ENCODE measurements at places on chromosomes 12 and 14. TPM values are rescaled to one million over a fixed set of nuclear protein-coding genes. Genes with fewer than 3 reads are reported as not detected.

The SLC38A6 gene
- total RNA-seq, result 5.9 TPM

The RTL1 gene
- total RNA-seq, result not detected

The NAV3 gene
- 6.9 TPM for total RNA-seq

The GALNT4 gene
- 4.3 TPM for total RNA-seq

The ALDH2 gene
- total RNA-seq, result 268 TPM

The PLEKHG7 gene
- not detected for total RNA-seq

The RERG gene
- 7.3 TPM for total RNA-seq

The DPY19L2 gene
- 35.3 TPM for total RNA-seq

- no peak for DNase-seq
Measured at GRCh38 chr12:62839869-62840660, 94.9 kb downstream of the PPM1H start.

DNA sequence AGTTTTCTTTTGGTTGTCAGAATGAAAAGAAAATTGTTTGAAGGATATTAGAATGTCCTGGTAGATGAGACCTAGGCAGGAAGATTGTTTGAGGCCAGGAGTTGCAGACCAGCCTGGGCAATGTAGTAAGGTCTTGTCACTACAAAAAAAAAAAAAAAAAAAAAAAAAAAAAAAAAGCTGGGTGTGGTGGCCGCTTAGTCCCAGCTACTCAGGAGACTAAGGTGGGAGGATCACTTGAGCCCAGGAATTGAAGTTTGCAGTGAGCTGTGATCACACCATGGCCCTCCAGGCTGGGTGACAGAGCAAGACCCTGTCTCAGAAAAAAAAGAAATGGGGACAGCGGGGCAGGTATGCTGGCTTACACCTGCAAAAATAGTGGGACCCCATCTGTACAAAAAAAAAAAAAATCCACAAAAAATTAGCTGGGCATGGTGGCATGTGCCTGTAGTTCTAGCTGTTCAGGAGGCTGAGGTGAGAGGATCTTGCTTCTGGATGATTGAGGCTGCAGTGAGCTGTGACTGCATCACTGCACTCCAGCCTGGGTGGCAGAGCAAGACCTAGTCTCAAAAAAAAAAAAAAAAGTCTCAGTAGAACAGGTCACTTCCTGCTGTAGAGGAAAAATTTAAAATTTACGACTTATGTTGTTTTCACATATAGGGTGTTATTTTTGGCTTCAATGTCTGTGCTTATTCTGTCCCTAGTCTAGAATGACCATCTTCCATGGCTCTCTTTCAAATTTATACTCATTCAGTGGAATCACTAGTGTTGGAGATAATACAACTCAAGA lies 70.7 kb downstream of the PPHLN1 start:
- DNase-seq, result no peak

GRCh38 chr12:91349476-91349875 lies 166.9 kb upstream of the DCN start:
- DNase-seq, result no peak

DNA sequence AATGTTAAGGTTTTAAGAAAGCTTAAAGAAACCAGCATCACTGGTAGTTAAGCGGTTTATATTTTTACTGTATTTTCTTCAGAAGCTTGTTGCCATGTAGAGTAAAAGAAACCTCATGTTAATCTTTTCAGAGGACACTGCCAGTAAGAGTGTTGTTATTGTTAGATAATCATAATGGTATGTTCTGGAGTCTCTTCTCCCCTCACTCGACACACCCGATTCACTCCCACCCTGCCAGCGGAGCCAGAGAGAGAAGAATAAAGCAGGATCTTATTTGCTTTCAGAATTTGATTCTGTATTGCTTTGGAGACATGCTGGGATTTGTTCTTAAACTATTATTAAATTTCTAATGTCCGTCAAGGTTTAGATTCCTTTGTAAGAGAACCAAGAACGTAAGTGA lies 113.7 kb downstream of the SAMD4A start:
- DNase-seq, result no peak

GRCh38 chr12:40325349-40325960 lies 100.7 kb downstream of the LRRK2 start:
- DNase-seq, result no peak

- no peak for DNase-seq
Measured at GRCh38 chr12:66629138-66629870, 49.6 kb downstream of the GRIP1 start.

DNA sequence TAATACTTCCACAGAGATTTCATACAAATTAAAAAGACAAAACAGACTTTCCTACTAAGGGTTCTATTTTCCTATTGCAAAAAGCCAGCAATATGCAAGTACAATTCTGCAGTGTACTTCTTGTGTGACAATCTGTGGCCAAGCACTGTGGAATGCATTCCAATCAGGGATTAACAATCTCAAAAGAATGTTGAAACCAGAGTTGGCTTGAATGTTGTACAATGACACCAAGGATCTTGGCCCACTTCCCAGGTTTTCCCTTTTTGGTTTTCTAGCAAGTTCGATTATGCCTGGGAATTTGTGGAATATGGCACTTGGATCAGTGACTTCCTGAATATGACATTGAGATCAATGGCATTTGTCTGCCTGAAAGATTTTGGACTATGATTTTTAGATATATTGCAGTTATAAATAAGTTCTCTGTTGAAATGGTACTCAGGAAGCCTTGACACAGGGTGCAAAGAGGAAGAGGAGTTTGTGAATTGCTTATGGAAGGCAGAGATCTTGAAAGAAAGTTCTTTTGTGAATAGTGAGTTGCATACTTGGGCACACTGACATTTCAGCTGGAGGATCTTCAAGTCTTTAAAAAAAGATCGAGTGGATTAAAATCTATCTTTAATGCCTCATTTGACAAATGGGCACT lies 81.4 kb upstream of the FERMT2 start:
- DNase-seq, result peak; percentile 33

- no peak for DNase-seq
Measured at GRCh38 chr14:103634156-103634555, 5.1 kb downstream of the KLC1 start.

- DNase-seq, result no peak
Measured at GRCh38 chr12:15982071-15982470, 70.9 kb downstream of the DERA start.

DNA sequence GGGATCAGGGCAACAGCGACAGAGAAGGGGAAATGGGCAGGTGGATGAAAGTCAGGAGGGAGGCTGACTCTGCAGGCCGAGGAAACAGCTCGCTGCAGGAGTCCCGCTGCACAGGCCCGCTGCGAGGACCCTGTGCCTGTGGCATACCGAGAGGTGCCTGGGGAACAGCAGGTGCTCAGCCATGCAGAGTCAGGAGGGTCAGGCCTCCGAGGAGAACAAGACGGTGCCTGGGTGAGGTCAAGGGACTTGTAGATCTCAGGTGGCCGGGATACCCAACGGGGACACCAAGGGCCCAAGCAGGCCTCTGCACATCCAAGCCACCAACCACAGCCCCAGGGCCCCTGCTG lies 67.5 kb downstream of the NCOR2 start:
- no peak for DNase-seq

- no peak for DNase-seq
Measured at GRCh38 chr14:74984236-74985027, 18.3 kb upstream of the EIF2B2 start.

DNA sequence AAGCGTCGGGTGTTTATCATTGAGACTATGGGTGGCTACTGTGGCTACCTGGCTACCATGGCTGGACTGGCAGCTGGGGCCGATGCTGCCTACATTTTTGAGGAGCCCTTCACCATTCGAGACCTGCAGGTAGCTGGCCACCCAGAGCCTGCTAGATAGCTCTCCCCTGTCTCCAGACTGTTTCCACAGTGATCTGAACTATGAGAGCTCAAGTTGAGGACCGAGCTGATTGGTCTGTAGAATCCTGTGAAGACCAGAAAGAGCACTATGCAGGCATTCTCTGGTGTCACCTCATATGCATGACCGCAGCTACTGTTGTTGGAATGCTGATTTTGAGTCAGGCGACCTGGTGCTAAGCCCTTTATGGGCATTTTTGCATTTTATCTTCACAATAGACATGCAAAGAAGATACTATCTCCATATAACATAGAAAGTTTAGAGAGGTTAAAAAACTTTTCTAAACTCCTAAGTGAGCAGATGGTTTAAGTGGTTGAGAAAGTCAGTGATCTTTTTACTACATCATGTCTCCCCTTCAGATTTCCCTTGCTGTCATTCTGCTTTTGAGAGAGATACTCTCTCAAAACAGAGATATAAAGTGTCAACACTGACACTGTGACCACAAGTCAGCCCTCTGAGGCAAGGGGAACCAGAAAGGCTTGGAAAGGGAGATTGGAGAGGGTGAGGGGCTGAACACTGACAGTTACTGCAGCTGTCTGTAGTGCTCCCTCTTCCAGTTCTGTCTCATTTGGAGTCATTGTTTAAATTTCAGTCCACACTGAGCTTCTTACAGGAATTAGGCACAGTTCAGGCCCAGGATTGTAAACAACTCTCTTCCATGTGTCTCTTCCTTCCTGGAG lies 14.3 kb downstream of the ASB8 start:
- DNase-seq, result no peak

DNA sequence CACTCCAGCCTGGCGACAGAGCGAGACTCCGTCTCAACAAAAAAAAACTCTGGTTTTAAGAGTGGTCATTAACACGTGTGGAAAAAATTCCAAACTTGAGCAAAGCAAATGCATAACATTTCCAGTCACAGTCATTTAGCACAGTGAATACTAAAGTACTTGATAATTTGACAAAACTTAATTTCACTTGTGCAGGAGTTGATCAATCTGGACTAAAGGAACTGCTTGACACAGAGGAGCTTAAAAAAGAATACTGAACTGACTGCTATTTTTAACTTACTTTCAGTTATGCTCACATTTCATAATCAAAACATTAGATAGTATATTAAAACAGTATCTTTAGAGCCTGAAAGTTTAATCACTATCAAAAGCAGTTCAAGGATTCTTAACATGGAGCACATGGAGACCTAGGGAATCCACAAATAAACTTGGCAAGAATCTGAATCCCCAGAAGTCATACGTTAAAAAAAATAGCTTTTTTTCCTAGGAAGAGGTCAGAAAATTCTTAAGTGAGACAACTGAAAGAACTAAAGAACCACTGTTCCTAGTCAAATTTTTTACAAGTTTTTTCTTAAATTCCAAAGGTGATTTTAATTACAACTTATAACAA lies 7.4 kb downstream of the UBE2N start:
- DNase-seq, result no peak

DNA sequence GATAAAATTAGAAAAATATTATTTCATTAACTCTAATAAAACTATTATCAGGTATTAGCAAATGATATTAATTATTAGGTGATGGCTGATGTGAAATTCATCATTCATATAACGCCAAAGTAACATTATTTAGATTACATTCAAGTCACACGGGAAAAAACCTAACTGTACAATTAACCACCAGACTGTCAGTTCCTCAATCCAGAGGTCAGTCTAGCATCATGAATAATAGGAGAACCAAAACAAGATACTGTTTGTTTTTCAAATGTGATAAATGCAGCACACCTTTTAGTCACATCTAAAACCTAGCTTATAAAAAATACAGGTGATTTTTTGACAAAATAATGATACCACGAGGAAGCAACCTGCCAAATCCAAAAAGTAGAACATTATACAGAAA lies 19.6 kb downstream of the SENP1 start:
- no peak for DNase-seq

DNA sequence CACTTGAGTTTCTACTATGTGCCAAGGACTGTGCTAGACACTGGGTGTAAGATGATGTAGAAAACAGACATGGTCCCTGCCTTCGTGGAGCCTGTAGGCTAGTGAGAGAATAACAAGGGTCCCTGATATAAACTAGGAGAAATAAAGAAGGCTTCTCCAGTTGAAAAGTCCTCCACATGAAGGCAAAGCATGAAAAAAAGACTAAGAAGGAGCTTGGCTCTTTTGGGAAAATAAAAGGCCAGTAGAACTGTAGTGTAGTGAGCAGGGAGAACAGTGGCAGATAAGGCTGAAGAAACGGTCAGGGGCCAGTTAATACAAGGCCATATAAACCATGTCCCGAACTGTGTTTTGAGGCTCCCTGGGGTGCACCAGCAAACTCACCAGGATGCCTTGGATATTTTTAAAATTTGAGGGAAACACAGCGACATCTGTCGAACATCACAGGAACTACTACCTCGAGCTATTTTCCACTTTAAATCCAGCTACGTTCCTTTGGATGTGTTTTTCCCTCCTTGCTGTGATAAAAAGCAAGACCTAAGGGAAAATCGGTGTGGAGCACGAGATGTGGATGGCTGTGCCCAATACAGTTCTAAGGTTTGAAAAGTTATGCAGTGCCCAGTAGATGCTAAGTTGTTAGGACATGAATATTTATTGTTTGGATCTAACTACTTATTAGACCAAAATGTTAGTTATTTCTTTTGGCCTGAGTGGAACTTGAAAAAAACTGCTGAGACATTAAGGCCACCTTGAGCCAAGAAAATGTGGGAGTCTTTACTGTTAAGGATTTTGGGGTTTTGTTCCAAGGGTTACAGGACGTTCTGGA lies 8.5 kb upstream of the CFL2 start:
- DNase-seq, result no peak

DNA sequence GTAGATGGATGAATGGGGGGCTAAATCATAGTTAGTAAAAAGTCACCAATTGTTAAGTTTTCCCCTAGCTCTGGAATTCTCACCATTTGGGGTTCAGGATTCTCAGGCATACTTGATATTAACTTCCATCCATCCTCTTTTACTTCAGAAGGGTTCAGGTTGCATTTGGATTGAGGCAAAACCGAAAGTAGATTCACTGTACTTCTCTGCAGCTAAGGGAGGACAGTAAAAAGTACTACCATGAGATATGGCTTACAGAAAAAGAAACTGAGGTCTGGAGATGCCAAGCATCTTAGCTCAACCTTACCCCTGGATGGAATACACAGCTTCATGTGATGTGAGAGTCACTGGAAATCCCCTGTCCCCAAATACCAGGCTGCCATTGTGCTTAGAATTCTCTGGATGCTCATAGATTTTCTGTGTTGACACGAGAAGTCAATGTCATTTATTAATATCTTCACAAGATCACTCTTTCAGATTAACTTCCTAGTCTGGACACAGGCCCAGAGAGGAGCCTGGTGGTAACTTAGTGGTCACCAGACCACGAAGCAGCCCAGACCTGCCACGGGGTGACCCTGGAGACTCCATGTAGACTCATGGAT lies 87.1 kb downstream of the SSPN start:
- no peak for DNase-seq

DNA sequence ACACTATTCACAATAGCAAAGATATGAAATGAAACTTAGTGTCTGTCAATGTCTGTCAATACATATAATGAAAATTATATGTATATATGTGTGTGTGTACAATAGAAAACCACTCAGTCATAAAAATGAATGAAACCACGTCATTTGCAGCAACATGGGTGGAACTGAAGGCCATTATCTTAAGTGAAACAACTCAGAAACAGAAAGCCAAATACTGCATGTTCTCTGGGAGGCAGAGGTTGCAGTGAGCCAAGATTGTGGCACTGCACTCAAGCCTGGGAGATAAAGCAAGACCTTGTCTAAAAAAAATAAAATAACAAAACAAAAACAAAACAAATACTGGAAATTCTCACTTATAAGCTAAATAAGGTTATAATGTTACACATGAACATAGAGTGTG lies 16.7 kb upstream of the E2F7 start:
- no peak for DNase-seq

GRCh38 chr12:78580296-78580695 lies 284.3 kb upstream of the SYT1 start:
- DNase-seq, result no peak

GRCh38 chr14:21476523-21476924 lies 235 bp downstream of the RAB2B start:
- peak; percentile 88 for DNase-seq

- DNase-seq, result no peak
Measured at GRCh38 chr12:27400856-27401354, 45.6 kb upstream of the SMCO2 start.

GRCh38 chr12:53476769-53477209 lies 22.5 kb downstream of the MAP3K12 start:
- no peak for DNase-seq
